ENCODE measurements at places on chromosomes 13 and 19. TPM values are rescaled to one million over a fixed set of nuclear protein-coding genes. Genes with fewer than 3 reads are reported as not detected.

GRCh38 chr19:42201489-42202289 lies 15.8 kb downstream of the DEDD2 start:
- DNase-seq: peak; percentile 58

ELSPBP1 gene
- total RNA-seq: not detected

NKPD1 gene
- total RNA-seq: 0.07 TPM

SMIM7 gene
- 32.5 TPM for total RNA-seq

DNA sequence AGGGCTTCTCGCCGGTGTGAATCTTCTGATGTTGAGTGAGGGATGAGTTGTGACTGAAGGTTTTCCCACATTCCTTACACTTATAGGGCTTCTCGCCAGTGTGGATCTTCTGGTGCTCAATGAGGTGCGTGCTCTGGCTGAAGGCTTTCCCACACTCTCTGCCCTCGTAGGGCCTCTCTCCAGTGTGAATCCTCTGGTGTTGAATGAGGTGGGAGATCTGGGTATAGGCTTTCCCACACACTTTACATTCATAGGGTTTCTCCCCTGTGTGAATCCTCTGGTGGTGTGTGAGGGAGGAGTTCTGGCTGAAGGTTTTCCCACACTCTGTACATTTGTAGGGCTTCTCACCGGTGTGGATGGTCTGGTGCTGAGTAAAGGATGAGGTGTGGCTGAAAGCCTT lies 33.2 kb downstream of the ZNF473 start:
- DNase-seq: no peak

- DNase-seq: no peak
Measured at GRCh38 chr13:58379221-58379620, 747.7 kb downstream of the PCDH17 start.

DIRAS1 gene
- 241 TPM for total RNA-seq

DNA sequence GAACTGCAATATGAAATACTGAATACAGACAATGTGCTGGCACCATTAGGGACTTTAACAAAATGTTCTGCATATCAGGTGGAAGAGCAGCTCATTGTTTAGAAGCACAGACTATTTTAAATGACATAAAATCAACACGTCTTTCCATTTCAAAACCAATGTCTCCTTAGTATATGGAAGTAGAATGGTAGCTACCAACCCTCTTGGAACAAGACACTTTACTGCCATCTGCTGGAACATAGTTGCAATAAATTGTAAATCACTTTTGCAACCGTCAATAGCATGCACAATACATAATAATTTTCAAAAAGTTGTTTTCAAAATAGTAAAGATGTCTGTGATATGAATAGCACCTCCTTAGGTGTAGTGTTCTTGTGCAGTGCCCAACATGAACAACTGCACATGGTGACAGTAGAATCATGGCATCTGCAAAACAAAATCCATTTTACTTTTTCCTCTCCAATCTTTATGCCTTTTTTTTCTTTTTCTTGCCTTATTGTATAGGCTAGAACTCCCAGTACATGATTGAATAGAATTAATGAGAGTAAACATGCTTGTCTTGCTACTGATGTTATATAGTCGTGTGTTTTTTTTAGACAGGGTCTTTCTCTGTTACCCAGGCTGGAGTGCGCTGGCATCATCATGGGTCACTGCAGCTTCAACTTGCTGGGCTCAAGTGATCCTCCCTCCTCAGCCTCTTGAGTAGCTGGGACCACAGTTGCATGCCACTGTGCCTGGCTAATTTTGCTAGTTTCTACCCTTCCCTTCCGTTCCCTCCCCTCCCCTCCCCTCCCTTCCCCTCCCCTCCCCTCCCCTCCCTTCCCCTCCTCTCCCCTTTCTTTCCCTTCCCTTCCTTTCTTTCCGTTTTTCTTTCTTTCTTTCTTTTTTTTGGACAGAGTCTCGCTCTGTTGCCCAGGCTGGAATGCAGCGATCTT lies 7.8 kb upstream of the LYPD5 start:
- DNase-seq: no peak

Data from left ventricle myocardium superior (tissue), 1 donor.